ENCODE measurements at places on chromosomes 11 and 22.
A peak's percentile ranks its signal among the peaks of the same experiment; 100 is the strongest.

- DNase-seq = peak; percentile 60
Observed at GRCh38 chr11:312092-312816, 1.6 kb upstream of the IFITM1 start.

DNA sequence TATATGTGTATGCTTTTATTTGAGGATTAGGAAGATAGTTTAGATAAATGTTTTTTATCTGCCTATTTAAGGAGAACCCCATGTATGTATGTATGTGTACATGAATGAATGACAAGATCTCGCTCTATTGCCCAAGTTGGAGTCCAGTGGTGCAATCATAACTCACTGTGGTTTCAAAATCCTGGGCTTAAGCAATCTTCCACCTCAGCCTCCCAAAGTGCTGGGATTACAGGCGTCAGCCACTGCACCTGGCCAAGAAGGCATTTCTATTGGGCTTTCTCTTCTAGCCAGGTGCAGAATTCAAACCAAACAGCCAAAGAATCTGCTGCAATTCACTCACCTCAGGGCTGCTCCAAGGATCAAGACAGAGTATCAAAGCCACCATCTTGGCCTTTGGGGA is 25.5 kb upstream of the DGKZ start:
- no peak for DNase-seq

DNA sequence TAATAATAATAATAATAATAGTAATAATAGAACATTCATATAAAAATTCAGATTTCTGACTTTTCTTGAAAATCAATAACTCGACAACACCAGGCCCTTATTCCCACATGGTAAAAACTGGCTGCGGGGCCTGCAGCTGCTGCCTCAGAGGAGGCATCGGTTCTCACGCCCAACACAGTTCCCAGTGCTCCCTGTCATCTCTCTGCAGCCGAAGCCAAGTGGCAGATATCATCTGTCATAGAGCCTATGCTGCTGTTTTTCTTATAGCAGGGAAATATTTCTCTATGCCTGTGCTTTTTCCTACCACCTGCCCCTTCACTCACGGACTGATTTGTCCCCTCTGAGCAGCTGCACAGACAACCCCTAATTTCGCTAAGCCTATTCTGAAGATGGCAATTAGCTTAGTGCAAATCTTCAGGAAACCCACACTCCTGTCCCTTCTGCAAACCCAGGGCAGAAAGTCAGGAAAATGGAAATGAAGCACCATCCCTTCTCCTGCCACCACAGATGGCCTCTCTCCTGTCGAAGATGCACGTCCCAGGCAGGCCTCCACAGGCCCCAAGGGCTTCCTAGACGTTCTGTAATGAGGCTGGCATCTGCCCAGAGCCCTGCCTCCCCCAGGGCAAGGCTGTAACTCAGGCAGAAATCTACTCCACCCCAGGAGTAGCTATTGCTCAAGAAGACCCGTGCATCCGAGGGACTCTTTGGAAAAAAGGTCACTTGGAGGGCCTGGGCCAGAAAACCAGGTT is 66.7 kb downstream of the SYN3 start:
- DNase-seq = no peak

DNA sequence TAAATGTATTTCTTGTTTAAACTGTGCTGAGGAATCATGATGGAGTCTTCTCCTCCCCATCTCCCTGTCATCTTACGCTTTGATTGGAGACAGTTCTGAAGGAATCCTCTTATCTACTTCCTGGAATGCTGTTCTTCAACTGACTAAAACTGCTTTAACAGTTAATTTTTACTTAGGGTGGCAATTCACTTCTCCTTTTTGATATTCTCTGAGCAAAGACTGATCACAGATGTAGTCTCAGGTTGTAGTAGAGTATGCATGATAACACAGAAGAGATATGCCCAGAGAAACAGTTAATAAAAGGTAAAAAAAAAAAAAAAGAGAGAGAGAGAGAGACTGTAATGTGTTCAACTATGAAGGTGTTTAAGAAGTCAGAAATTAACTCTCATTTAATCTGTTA is 1.4 kb upstream of the CASP5 start:
- DNase-seq = no peak

GRCh38 chr11:69110451-69110850 is 45.3 kb upstream of the SMIM38 start:
- no peak for DNase-seq

DNA sequence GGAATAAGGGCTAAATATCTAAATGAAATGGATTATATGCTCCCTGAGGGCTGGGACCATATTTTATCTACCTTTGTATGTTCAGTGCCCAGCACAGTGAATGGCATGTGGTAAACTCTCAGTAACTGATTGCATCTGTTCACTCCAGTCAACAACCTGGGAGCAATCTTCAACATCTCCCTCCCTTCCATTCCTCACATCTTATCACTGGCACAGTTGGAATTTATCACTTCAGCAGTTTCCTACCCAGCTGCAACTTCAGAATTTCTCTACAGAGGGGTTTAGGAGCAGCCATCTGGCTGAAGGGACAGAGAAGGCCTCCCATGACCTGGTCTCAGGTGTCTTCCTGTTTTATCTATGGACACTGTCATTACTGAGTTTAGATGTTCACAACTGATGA is 9.8 kb upstream of the SIK2 start:
- no peak for DNase-seq

DNA sequence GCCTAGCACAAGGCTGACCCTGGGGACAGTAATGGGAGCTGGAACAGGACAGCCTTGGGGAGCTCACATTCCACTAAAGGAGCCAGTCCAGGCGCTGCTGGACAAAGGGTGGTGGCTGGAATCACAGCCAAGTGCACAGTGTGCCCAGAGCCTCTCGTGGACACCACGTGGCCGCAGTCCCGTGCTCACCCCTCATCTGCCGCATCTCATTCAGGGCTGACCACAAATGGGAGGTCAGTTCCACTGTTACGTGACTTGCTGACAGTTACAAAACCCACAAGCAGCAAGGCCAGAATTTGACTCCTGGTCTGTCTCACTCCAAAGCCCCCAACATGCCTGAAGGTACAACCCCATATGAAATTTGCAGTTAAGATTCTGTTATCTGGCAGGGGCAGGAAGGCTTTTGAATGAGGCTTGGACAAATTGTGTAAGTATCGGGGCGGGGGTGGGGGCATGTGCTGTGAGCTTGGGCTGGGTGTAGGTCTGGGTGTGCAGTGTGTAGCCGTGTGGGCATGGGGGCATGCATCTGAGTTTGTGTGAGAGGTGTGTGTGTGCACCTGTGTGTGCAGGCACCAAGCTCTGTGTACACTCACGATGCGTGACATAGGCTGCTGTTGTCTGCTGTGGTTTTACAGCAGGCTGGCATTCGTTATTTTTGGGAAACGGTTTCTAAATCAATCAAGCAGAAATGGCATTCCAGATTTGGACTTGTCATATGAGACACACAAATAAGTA is 301.7 kb downstream of the BRD1 start:
- DNase-seq = no peak

- no peak for DNase-seq
Observed at GRCh38 chr11:42036201-42036600, 576.7 kb upstream of the LRRC4C start.

DNA sequence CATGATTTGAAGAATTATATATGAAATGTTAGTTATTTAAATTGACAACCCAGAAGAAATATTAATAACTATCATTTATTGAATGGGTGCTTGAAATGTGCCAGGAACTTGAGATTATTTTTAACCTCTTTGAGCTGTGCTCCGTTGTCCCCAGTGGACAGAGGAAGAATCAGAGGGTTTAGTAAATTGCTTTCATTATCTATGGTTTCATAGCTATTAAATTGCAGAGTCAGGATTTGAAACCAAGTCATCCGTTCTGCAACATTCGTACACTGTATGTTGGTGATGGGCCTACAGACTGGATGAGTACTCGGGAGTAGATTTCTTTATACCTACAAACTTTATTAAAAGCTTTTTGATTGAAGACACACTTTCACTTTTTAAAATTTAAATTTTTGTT is 4.9 kb downstream of the HSD17B12 start:
- no peak for DNase-seq
